Stimulated activated CD4-positive, alpha-beta T cell treated with anti-CD3 and anti-CD28 coated beads, Interleukin-12 subunit alpha, Interleukin-12 subunit beta, amount 100 ng/mL, for 48 hours (primary cell): ENCODE measurements at places on chromosomes 3 and 15.
A peak's percentile ranks its signal among the peaks of the same experiment; 100 is the strongest.

DNA sequence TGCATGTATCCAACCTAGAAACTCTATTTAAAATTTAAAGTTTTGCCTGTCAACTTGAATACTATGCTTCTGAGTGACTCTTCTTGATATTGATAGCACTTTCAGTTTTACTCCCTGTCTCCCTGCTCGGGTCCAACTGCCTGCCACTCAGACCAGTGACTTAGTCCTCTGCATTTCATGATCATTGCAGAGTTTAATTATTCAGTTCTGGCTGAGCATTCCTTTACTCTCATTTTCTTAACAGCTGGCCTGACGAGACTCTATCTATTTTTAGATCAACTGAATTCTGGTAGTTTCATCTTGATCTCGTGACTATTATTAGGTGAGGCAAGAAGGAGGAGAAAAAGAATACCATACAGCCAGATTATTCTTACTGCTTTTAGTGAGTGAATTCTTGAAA, 617.4 kb downstream of the SI start:
- DNase-seq = no peak

GRCh38 chr3:123733805-123734526, 149.1 kb upstream of the HACD2 start:
- no peak for DNase-seq

- no peak for DNase-seq
Measured at GRCh38 chr15:71575474-71576045, 234.8 kb upstream of the NR2E3 start.

DNA sequence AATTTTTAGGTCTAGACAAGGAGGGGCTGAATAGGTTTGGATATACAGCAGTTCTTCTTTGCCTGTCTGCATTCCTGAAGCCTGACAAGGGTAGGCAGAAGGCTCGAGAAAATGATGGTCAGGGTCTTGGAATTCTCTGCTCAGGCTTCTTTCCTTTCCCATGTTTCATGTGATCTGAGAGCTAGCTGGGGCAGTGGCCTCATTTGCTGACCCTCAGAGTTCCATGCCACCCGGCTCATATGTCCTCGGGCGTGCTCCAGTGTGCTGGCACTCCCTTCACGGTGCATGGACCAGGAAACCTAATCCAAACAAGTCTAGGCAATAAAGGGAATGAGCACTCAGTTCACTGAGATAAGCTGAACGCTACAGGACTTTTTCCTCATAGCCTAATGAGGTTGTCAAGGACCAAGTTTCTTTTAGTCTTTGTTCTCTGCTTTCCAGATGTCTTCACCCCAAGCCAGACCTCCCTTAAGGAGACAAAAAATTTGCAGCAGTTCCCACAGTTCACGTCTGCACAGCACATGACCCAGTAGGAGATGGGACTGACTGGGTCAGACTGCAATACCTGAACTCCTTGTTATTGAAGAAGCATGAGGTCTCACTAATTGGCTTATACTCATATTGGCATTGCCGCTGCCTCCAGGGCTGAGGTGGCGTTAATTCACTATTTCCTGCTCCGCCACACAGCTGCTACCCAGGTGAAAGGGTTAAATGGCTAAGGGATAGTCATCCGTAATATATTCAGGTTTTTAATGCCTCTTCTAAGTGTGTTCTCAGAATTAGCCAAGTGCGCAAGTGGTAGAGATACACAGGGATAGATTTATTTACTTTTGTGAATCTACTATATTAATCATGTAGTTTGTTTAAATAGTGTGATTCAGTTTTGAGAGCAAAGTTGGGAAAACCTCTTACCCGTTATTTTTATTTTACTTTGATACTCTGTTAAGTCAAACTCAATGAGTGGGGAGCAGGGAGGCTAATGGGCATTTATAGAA, 15.3 kb upstream of the RTP4 start:
- DNase-seq = no peak

GRCh38 chr3:100580147-100580546, 29.3 kb upstream of the ADGRG7 start:
- no peak for DNase-seq

DNA sequence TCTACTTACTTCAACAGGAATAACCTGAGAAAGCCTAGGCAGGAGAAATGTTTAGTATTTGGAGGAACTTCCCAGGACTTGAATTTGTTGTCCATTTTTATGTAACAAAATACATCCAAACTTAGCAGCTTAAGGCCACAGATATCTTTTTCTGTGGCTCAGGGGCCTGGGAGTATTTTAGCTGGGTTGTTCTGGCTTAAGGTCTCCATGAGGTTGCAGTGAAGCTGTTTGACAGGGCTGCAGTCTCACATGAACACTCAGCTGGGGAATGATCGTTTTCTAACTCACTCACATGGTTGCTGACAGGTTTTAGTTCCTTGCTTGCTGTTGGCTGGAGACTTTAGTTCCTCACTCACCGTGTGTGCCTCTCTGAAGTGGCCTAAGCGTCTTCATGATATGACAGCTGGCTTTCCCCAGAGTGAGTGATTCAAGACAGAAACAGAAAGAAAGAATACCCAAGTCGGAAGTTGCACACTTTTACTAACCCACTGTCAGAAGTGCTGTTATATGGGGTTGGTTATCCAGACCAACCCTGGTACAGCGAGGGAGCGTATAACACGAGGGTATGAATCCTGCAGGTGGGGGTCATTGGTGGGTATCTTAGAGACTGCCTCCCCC, 229.7 kb upstream of the TBL1XR1 start:
- peak; percentile 53 for DNase-seq

- no peak for DNase-seq
Measured at GRCh38 chr3:124346487-124346886, 354.6 kb upstream of the ROPN1 start.

- DNase-seq = peak; percentile 58
Measured at GRCh38 chr3:15055019-15055557, 10.0 kb downstream of the MRPS25 start.

GRCh38 chr3:45688194-45688881, 858 bp upstream of the SACM1L start:
- no peak for DNase-seq

DNA sequence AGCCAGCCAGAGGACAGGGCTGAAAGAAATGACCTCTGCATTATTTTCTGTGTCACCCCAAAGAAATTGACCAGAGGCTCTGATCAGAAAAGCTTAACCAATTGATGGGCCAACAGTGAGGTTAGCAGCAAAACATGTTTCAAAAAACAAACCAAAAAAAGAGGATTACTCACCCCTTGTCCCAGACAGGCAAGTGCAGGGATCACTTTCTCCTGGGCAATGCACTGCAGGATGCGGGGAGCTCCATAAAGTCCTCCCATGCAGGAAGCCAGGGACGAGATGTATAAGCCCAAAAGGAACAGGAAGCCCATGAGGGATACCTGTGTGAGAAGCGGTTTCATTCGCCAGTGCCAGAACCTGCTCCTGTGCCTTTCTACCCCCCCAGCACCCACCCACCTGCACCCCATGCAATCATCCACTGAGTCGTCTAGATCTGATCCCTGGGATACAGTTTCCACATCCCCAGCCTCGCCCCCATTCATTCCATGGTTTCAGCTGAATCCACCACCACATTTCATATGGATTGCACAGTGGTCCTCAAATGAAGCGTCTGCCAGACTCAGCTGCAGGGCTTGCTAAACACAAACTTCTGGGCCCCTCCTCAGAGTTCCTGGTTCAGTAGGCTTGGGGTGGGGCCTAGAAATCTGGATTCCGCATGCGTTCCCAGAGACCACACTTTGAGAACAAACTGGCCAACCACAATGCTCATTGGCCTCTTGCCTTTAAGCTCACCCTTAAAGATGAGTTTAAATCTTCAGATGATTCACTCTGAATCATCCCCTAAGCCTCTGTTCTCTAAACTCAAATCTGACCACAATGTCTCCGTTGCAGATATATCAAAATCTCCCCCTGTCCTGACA, 54.4 kb upstream of the HEG1 start:
- no peak for DNase-seq

GRCh38 chr3:194046995-194047645, 88.8 kb upstream of the HES1 start:
- no peak for DNase-seq

DNA sequence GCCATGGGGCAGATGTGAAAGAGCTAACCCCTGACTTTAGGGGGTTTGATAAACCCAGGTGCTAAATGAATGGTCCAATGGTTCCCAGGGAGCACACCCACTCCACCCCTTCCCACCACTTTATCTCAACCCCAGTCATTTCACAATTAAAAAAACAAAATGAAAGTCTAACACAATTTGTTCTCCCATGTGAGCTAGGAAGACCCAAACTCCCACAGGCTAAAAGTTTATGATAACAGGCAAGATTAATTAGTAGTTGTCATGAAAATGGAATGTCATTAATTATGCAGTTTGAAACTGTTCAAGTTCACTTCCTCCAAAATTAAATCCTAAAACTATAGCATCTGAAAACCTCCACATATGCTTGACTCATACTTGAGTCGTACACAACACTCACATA, 63.3 kb upstream of the TPM1 start:
- DNase-seq = no peak

DNA sequence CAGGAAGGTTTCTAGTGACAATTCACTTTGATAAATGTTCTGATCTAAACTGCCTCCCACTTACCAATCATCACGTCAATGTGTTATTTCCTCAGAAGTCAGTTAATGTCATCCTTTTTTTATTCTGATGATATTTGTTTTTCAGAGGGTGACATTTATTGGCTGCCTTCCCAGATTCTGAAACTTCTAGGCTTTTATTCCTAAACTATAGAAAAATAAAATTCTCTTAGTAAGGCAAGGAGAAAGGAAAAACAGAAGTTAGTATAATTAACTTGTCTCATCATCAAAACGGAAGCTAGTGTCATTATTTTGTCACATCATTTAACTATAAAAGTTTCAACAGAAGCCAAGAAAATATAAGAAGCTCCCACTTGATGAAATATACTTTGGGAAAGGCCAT, 100.0 kb upstream of the C3orf80 start:
- DNase-seq = no peak

DNA sequence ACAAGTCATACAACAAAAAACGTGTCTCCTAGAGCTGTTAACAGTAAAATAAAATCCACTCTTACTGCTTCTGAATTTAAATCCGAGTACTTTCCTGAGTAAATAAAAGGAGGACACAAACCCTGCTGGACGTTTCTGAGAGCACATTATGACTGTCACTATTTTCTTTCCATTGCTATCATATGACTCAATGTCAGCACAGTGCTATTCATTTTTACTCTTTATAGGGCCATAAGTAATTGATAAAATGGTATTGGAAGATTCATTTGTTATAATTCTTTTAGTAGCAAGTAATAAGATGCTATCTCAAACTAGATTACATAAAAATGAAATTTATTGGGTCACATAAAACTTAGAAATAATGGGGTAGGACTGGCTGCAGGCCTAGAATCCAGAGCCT, 68.6 kb downstream of the ALCAM start:
- DNase-seq = no peak

- no peak for DNase-seq
Measured at GRCh38 chr15:64548235-64548634, 87.9 kb downstream of the ZNF609 start.

- no peak for DNase-seq
Measured at GRCh38 chr3:131349946-131350347, 31.6 kb upstream of the NUDT16 start.

DNA sequence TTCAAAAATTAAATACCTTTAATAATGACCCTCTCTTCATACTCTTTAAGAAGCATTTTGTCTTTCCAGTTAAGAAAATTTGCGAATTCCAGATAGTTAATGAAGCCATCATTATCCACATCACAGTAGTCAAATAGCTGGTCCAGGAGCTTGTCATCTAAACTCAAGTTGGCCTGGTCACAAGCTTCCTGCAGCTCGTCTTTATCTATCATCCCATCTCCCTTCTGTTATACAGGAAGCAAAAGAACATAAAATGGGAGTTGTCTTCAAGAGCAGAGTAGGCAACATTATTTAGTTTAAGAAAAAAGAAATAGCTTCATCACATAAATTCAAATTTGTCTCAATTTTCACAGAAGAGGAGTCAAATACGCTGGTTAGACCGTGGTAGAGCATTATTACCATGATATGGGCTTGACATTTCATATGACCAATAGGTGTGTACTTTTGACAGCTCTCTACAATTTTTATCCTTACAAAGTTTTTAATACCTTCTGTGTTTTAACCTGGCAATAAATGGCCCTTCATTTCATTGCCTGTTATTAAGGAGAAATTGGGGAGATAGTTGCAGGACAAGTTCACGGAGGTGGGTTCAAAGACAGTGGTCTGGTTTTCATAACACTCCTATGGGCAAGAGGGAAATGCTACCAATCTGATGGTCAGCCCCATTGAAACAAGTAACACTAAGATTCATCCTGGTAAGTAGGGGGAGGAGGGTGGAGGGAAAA, 45.4 kb downstream of the EFHB start:
- DNase-seq = no peak

DNA sequence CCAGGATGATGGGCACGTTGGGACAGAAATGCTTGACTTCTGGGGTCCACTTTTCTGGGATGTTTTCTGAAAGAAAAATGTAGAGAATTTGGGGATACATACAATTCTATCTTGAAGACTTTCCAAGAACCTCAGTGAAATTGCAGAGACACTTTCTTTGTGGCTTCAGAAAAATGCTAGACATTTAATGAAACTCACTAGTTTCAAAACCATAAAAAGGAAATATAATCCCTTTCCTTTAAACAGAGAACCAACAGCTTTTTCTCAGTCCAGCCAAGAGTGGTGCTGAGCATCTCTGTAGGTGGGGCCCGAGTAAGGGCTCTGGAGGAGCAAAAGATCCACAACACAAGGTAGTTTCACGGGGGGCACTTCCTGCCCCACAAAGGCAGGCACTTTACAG, 4.4 kb upstream of the GPX1 start:
- DNase-seq = no peak

DNA sequence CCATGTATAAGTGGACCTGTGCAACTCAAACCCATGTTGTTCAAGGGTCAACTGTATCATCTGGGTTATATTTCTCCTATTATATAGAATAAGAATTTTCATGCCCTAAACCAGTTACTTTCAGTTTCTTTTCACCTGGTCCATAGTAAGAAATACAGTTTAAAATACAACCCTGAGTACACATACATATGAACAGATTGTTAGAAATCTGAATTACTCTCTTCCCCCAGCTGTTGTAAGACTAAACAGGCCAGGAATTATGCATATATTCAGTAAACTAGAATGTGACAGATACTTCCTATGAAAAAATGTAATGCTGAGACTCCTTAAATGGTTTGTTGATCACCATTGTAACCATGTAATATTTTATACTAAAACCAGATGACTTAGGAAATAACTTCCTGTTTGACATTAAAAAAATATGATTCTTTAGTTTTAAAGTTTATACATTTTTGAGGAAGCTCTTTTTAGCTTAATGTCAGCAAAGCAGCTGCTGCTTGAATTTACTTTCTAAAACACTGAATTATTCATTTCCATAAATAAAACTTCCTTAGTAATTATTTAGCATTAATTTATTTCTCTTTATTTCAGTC, 52.5 kb upstream of the ZCWPW2 start:
- no peak for DNase-seq
